ENCODE measurements at places on chromosomes 1 and 21.

- no peak for DNase-seq
Measured at GRCh38 chr1:195915826-195916225, 692.4 kb downstream of the KCNT2 start.

DNA sequence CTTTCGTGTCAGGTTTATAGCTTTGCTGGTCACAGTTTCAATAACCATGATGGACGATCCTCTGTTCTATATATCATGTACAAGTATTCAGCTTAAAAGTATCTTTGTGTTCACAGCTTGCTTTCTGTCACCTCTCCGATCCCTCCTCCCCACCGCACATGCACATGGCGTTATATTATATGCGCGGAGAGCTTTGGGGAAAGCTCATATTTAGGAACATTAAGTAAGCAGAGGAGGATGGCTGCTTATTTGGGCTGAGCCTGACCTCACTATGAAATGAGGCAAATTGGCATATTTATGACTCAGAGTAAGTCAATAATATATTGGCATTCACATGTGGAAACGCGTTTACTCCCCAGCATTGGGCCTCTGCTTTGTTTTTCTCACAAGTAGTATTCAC is 360.5 kb downstream of the HLX start:
- DNase-seq = no peak

- DNase-seq = no peak
Measured at GRCh38 chr1:150061632-150062101, 5.9 kb upstream of the VPS45 start.

GRCh38 chr1:63453232-63453631 is 69.8 kb downstream of the ITGB3BP start:
- DNase-seq = no peak

- DNase-seq = no peak
Measured at GRCh38 chr1:228749765-228750164, 14.5 kb downstream of the RHOU start.

- DNase-seq = no peak
Measured at GRCh38 chr1:119286587-119287181, 81.9 kb upstream of the HAO2 start.

Data from activated naive CD4-positive, alpha-beta T cell treated with Interleukin-2 at 50 U/mL for 16 hours (primary cell).